ENCODE measurements at places on chromosomes 5 and 9.

- DNase-seq, result no peak
These were observed 154.1 kb upstream of the CD180 start for GRCh38 chr5:67350618-67351201.

- DNase-seq, result no peak
These were observed 315 bp downstream of the SLC45A2 start for GRCh38 chr5:33984178-33984577.

GRCh38 chr9:110940951-110941557, 97.2 kb downstream of the LPAR1 start:
- DNase-seq, result no peak

DNA sequence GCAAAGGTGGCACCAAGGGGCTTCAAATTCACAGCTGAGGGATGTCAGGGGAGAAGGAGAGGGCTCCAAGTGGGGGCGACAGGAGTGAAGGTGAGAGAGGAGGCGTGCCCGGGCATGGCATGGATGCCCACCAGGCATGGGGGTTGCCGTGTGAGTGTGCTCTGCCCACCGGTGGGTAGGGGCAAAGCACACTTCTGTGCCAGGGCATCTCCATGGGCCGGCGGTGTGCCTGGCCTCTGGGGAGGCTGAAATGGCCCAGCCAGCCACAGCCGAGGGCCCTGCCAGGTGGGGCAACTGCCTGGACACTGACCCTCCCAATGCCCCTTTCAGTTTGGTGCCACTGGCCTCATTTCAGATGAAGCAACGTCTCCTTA, 14.0 kb upstream of the RNU6ATAC start:
- no peak for DNase-seq

DNA sequence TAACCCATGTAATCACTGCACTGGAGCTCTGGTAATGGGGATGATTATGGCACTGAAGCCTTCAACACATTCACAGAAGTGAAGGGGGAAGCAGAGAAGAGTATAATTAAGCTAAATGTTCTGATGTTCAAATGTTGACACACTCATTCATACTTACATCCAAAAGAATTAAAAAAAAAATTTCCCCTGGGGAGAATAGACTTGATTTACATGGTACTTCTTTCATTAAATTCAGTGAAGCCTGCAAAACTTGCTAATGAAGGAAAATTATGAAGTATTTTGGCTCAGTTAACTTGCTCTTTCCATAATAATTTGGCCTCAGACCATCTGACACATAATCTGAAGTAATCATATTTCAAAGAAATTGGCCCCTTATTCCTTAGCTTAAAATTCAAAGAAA, 428.8 kb downstream of the SH3GL2 start:
- DNase-seq, result no peak

DNA sequence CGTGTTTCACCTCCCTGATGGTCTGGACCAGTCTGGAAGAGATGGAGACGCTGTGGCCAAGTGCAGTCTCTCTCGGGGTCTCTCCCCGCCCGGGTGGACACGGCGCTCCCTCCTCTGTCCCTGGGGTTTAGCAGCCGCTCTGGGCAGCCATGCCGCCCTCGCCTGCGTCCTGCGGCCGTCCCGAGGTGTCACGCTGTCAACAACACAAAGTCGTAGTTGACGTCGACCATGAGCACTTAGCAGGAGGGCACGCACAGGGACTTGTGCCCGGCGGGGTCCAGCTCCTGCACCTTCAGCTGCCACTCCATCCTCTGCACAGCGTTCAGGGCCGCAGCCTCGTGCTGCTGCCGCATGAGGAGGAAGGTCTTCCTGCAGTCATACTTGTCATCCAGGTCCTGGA, 368.9 kb downstream of the CDH9 start:
- no peak for DNase-seq

GRCh38 chr9:130921300-130921988, 17.6 kb downstream of the FIBCD1 start:
- no peak for DNase-seq

- DNase-seq, result no peak
These were observed 9.2 kb upstream of the GRHPR start for GRCh38 chr9:37413311-37413710.

DNA sequence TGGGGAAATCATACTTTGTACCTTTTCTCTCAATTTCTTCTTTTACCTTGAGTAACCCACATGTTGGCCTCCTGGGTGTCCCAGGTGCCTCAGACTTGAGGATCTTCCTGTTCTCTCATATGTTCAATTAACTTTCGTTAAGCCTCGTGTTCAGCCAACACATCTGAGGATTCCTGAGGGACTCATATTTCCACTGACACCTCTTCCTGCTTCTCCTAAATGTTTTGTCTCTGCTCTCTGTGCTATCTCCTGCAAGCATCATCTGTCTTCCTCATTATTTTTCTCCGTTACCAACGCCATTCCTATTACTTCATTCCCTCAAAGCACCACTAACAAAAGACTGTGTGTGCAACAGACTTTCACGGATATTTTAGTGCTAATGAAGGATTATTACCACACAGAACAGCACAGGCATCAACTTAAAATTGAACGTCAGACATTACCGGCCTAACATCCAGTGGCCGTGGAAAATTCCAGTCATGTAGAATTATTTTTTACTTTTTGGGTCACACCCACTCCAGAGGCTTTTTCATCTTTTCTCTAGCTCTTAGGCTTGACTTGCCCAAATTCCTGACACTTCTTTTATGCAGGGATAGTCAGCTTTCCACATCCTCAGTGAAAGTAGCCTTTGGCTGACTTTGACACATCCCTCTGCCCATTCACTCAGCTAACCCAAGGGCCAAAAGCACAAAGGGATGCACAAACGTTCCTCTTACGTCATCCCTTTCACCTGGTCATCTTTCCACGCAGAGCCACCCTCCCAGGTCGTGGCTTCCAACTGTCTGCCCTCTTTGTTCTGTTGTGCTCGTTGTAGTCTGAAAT, 46.0 kb upstream of the OSMR start:
- no peak for DNase-seq

- no peak for DNase-seq
These were observed 68.3 kb downstream of the LPAR1 start for GRCh38 chr9:110969971-110970386.

- no peak for DNase-seq
These were observed 115.7 kb downstream of the TRIO start for GRCh38 chr5:14258840-14259239.

Measured in kidney epithelial cell (primary cell).